Stimulated activated CD4-positive, alpha-beta T cell treated with anti-CD3 and anti-CD28 coated beads, Interleukin-2, amount 100 ng/mL, for 48 hours (primary cell): ENCODE measurements at places on chromosomes 1 and 21.

GRCh38 chr1:145916745-145917144 lies 1.8 kb downstream of the PEX11B start:
- no peak for DNase-seq

DNA sequence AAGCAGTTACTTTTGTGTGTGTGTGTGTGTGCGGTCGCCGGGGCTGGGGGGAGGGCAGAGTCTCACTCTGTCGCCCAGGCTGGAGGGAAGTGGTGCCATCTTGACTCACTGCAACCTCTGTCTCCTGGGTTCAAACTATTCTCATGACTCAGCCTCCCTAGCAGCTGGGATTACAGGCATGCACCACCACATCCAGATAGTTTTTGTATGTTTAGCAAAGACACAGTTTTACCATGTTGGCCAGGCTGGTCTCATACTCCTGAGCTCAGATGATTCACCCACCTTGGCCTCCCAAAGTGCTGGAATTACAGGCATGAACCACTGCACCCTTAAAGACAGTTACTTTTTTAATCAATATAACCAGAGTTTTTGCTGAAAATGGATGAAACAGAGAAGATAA lies 207.0 kb downstream of the PTPRC start:
- no peak for DNase-seq

DNA sequence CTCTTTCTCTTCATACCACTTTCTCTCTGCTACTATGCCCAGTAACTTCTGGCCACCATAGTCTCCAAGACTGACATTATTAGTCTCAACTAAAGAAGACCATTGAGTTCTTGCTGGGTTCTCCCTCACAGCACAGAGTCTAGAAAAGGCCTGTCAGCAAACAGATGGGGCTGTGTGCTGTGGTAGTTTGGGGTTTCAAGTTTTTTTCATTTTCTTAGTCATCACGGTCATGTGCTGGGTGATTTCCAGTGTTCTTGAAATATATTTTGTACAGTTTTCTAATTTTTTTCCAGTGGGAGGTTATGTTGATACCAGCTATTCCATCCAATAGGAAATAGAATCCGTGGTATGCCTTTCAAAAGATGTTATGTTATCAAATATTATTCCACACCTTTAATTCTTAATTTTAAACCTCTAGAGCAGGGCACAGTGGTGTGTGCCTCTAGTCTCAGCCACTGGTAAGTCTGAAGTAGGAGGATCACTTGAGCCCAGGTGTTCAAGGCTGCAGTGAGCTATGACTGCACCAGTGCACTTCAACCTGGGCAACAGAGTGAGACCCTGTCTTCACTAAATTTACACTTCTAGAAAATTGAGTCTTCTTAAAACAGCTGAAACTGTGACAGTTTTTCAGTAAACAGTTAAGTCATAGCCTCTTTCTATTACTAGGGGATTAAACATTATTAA lies 8.3 kb downstream of the CFHR2 start:
- no peak for DNase-seq

DNA sequence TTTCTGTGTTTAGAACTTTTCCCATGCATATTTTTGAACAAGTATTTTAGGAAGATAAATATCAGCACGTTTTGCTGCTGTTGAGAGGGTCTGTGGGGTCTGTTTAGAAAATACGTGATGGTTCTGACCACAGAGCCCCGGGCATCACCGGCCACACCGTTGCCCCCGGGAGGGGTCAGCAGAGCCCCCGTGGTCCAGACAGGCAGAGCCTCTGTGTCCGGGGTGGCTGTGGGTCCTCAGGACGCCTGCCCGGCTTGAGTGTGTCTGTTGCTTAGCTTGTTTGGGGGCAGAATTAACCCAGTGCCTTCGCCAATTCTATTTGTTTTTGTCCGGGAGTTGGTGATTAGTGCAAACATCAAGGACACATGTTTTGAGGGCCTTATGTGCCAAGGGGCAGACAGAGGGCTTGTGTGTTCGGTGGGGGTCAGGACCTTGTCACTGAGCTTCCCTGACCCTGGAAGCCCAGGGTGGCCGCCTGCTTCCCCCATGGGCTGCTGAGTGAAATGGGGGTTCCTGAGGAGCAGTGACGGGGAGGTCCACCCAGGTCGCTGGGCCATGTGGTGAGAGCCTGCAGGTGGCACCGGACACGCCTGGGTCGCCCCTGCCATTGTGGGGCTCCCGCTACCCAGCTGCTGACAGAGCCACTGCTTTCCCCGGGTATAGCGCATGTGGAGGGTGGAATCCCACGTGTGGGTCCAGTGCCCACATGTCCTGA lies 122.2 kb downstream of the SIK1 start:
- DNase-seq: no peak

GRCh38 chr21:45543710-45544448 lies 1.6 kb upstream of the SLC19A1 start:
- no peak for DNase-seq

DNA sequence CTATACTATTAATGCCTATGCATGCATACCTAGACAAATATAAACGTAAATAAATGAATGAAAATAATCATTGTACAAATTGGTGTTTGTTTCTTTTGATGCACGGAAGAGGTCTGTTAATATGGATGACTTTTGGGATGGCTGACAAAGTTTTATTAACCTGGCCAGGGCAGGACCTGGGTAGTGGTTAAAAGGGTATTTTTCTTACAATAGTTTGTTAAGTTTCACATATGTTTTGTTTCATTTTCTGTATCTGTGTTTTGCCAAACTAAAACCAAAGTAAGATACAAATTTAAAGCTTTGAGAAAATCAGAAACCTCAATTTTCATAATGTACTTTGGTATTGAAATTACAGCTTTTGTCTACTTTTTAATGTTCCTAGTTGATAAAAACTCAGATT lies 222.7 kb upstream of the OLFM3 start:
- no peak for DNase-seq

GRCh38 chr1:64111787-64112186 lies 91.6 kb upstream of the UBE2U start:
- DNase-seq: no peak

- no peak for DNase-seq
These were observed 4.9 kb upstream of the ABCD3 start for GRCh38 chr1:94413311-94413710.

GRCh38 chr1:186888367-186888766 lies 59.6 kb downstream of the PLA2G4A start:
- no peak for DNase-seq

DNA sequence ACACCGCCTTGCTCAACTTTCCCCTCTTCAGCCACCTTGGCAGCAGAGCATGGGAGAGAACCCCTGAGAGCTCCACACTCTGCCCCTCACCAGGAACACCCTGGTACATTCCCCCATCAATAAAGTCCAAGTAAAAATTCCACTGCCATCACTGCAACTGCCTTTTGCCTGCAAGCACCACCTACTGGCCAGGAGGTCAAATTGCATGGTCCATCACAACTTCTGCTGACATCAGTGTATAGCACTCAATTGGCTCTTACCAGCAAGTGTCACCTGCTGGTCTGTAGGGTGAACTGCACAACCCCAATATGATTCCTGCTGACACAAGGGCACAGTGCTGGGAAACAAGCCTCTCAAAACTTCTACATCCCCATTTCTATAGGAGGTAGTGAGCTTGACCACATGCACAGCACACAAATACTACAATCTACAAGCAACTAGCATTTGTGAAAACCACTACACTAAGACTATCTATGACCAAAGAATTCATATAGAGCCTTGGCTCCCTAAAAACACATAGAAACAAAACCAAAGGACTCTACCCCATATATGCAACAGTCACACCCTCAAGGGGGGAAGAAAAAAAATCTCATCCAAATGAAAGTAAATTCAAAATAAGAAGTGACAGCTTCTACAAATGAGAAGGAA lies 69.2 kb downstream of the FASLG start:
- peak; percentile 36 for DNase-seq

DNA sequence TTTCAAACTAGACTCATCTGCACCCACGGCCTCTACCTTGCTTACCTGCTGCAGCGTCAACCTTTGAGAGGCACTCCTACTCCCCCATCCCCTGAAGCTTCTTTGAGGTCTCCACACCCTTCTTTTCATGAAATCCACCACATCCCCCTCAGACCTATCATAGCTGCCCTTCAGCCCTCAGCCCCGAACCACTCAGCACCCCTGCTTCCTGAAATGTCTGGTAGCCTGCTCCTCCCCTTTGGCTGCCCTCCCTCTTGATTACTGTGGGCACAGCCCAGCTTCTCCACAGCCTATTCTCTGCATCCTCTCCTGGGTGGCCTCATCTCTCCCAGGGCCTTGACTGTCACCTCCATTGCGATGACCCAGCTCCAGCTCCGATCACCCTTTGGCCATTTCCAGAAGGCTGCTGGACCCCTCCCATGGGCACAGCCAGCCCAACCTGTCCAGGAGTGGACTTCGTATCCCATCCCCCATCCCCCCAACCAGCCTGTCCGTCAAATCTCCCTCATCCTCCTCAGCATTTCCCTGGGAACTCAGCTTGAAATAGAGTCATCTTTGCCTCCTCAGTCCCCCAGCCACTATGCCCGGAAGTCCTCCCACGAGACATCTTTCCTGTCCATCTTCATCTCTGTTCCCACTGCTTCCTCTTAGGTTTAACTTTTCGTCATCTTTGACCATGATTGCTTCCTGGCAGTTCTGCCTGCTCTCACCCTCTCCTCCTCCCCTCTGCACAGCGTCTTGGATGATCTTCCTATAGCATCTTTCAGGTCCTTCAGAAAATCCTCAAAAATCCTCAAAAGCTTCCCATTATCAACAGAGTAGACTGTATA lies 6.1 kb upstream of the ADORA1 start:
- DNase-seq: no peak

DNA sequence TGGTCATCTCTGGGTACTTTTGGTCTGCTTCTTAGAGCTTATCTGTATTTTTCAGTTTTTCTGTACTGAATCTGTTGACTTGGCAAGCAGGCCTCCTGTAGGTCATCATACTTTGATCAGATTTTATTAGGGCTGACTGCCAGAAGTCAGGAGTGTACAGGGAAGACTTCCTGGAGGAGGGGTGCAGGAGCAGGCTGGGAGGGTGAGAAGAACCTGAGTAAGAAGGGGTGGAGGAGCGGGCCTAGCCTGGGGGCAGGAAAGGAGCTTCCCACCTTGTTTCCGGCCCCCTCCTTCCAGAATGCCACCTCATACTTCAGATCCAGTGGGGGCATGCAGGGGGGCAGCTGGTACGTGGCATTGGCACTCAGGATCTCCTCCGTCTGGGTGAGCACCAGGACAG lies 18.3 kb upstream of the IL22RA1 start:
- no peak for DNase-seq

DNA sequence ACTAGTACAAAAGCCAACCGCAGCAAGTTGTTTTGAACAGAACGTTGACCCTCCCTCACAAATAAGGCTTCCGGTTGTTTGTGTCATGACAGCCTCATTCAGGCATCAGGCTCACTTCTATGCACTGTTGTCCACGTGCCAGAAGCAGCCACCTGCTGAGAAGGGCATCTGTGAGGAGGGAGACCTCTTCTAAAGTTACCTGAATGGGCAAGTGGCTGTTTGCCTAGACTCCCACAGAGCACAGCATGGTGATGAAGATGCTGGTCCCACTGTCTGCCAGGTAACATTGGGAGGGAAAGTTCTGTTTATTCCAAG lies 176.1 kb downstream of the CLIC6 start:
- no peak for DNase-seq

DNA sequence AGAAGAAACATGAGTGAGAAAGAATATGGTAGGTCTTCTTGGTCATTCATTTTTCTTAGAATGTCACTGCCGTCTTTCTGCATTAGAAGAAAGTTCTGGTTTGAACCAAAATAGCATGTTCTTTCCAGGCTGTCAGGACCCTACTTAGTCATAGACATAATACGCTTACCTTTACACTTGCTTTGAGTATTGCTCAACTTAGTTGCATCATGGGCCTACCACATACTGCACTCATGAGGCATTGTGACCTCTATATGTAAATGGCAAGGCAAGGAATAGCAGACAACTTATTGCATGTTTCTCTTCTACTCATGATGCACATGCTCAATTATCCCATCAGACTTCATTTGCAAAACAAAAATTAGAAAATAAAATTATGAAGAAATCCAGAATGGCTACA lies 415.0 kb downstream of the HLX start:
- no peak for DNase-seq

- no peak for DNase-seq
These were observed 41.2 kb downstream of the OPRD1 start for GRCh38 chr1:28853093-28853742.

- no peak for DNase-seq
These were observed 1352.7 kb downstream of the AMY1C start for GRCh38 chr1:105102371-105102770.

GRCh38 chr21:43971201-43971991 lies 40.7 kb upstream of the TRAPPC10 start:
- no peak for DNase-seq

DNA sequence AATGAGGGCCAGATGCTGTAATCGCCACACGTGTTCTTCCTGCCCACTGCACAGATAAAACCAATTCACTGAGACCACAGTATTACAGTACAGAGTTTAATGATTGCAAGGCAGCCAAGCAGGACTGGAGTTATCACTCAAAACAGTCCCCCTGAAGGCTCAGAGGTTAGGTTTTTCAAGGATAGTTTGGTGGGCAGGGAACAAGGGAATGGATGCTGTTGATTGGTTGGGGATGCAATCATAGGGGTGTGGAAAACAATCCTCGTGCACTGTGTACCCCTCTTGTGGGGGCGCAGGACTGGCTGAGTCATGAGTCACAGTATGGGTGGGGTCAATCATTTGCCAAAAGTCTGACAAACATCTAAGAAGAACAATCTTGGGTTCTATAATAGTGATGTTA lies 12.4 kb upstream of the USP1 start:
- no peak for DNase-seq

GRCh38 chr1:56225964-56226815 lies 353.2 kb downstream of the PLPP3 start:
- no peak for DNase-seq

DNA sequence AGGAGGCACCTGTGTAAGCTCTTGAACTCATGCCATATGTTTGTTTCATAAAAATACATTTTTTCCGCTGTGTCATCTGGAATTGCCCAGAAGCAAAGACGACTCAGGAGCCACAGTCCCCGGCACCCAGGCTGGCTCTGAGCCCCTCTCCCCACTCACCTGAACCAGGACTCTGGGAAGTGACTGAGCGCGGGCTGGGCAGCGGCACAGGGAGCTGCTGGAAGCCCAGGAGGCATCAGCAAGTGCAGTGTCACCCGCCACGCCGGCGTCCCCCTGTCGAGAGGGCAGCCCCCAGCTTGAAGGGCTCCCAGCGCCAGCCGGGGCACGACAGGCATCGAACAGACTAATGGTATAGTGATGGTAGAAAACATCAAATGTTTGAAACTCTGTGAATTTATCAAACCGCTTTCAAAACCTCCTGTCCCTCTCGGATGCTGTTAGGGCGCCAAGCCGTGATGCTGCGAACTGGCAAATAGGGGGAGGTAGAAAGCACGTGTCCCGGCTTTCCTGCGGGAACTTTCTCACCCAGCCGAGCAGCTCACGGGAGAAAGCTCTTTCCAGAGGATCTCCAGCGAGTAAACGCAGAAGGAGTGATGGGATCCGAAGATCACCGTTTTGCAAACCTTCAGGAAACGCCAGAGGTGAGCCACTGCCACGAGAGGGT lies 57.8 kb upstream of the COL18A1 start:
- no peak for DNase-seq
